NAMALWA (cell line): ENCODE measurements at places on chromosomes 1 and 21.

DNA sequence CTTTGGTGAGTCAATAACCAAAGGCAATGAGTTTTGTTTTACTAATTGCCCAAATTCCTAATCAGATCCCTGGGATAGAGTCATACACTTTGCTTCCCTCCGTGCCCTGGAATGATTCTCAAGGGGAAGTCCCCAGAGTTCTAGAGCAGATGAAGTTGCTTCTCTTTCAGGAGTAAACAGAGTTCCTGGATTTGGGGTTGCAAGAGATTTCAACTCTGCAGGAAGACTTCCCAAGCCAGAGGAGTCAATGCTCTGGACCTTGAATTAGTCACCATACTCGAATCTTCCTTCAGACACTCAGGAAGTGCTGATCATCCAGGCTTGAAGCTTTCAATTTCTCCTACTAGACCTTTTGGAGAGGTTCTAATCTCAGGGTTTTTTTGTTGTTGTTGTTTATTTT lies 39.6 kb downstream of the FCER1A start:
- DNase-seq = no peak

DNA sequence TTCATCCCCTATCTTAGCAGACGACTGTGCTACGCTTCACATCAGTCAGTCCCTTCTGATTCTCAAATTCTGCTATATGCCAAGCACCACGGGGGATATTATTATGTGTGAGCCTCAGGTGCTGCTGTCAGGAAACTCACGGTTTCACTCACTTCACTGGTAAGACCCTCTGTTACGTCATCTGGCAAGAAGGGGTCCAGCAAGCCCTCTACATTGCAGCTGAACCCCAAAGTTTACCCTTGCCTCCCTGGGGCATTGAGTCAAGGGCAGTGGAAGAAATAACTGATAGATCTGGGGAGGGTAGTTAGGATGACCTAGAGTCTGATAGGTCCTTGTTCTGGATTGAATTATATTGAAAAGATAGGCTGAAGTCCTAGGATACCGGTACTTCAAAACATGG lies 237.4 kb downstream of the RRAGC start:
- DNase-seq = no peak

DNA sequence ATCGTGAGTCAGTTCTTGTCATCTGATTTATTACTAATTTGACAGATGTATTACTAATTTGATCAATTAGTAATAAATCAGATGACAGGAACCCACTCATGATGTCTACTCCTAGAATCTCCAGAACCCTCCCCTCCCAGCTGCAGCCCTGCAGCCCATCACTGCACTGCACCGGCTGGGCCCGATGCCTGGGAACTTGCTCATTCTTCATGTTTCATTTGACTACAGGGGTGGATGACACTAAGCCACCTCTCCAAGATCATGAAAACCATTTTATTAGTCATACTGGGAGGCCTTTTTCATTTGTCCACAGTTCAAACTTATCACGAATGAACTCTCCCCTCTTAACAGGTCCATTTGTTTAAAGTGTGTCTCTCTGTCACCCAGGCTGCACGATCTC lies 41.0 kb downstream of the KCNH1 start:
- no peak for DNase-seq

DNA sequence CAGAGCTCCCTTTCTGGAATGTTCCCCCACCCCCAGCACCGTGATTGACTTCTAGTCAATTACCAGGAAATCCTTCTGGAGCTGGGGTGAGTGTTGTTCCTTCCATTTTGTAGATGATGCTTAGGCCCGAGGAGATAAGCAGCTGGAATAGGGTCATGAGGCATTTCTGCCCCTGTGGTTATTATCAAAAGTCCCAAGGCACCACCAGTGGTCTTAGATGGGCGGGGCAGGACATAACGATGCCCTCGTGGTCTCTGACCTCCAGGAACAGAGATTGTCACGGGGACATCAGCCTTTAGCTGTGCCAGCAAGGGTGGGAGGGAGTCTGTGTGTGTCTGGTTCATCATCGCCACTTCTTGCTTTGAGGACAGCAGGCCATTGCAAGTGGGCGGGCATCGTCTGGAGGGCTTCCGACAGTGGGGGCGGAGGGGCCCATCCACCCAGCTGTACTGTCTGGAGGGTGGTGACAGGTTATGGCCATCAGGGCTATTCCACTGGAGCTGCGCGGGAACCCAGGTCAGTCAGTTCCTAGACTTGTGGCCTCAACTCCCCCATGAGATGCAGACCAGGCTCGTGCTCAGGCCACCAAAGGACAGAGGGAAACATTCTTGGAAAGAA lies 22.6 kb downstream of the TNFRSF8 start:
- no peak for DNase-seq

DNA sequence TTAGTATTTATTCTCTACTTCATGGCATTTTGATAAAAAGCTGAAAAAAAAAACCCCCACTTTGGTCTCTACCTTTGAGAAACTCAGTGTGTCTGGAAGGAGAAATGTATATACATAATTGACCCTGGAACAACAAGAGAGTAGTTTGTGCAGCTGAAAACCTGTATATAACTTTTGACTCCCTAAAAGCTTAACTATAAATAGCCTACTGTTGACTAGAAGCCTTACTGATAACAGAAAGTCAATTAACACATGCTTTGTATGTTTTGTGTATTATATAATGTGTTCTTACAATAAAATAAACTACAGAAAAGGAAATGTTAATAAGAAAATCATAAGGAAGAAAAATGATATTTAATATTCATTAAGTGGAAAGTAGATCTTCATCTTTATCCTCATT lies 88.0 kb downstream of the NEK7 start:
- DNase-seq = no peak

DNA sequence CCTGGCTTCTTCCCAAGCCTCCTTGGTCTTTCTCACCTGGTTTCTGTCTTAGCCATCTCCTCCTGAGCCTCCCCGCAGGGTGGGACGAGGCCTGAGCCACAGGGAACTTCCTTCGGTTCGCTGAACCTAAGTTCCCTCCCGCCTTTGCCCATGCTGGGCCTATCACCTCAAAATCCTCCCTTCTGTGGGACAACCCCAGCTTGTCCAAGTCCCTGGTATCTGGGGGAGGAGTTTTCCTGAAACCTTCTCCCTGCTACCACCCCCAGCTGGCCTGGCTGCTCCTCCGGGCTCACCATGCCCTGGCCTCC lies 27.7 kb upstream of the VPS13D start:
- no peak for DNase-seq

- no peak for DNase-seq
Measured at GRCh38 chr1:21239221-21239620, 51.0 kb downstream of the ECE1 start.

DNA sequence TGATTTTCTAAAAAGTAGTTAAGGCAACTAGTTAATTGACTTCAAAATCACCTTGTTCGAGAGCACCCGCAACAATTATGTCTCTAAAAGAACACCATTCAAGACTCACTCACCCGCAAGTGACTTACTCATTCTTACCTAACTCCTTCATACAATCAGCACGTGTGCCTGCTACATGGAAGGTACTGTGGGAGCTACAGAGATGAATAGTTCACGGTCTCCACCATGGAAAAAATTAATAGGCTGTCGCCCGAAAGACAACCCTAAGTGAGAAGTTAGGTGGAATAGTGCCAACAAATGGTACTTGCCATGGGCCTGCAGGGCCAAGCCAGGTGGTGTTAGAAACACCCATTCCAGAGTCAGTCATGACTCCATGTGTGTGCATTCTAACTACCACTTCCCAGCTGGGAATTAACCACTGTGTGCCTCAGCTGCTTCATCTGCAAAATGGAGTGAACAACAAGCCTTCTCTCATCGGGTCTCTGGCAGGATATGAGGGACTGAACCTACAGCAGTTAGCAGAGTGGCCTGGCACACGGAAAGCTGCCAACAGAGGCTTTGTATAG lies 7.1 kb downstream of the SSBP3 start:
- no peak for DNase-seq

DNA sequence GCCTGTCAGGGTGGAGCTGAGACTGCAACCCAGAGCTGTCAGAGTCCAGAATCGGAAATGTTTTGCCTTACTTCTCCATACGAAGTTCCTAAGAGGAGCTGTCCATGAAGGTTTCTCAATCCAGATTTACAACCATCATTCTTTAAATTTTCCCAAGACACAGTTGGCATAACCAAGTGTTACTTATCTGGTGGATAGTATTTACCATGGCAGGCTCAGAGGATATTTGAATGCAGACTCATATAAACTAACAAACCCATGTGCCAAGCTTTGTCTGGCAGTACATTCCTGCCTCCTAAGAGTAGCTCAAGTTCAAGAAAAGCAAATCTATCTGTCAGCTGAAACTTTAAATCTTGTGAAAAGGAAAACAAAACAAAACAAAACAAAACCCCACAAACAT lies 267.9 kb downstream of the ZNF326 start:
- DNase-seq = no peak

DNA sequence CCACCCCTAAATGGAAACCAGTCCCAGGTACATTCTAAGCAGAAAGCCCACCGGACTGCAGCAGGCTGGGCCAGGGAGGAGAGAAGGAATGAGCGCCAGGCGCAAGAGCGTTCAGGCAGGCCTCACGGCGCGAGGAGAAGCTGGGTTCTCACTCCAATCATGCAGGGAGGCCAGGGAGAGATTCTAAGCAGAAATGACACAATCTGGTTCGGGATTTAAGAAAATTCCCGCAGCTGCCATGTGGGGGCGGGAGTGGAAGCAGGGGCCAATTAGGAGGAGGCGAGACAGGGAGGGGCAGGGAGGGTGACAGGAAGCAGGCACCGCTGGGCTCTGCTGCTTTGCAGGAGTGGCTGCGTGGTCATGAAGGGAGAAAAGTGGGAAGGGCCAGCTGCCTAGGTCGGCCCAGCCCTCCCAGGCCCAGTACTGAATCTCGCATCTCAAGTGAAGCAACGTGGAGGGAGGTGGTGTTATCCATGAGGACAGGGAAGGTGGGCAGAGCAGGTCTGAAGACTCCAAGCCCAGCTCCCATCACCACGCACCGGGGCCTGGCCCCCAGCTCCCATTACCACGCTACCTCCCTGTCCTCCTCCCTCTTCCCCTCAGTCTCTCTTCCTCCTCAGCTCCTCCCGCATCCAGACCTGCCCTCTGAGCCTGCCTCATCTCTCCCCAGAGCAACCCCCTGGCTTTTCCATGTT lies 11.8 kb downstream of the NPHP4 start:
- DNase-seq = no peak

DNA sequence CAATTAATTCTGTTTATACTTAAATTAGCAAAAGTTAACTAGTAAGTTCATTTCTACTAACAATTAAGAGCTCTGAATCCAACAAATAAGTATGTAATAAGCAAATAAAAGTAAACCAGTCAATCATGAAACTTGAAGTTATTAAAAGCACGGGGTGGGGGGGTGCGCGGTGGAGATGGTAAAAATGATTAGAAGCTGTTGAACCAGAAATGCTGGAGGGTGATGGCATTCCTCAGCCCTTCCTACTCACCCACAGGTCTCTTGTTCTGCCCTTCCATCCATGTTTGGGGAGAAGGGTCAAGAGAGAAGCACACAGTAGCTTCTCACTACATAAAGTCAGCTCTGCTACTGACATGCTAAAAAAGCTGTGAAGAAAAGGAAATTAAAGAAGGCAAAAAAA lies 63.5 kb downstream of the AKT3 start:
- no peak for DNase-seq
